ENCODE measurements at places on chromosomes 5 and 9.

DNA sequence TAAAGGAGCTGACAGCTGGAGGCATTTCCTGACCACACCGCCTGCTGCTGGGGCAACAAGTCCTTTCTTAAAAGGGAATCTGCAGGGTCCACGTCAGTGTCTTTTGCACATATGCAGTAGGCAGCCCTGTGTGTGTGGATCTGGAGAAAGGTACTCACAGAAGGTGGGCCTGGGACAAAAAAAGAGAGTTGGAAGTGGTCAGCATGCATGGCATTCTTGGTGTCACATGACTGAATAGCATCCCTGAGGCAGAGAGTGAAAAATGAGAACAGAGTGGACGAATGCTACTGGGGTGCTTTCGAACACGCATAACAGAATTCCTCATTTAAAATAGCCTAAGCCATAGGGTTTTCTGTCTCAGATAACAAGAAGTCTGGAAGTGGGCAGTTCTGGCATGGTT lies 47.0 kb downstream of the DNAJC21 start:
- no peak for DNase-seq

- DNase-seq, result no peak
Measured at GRCh38 chr5:56516441-56516840, 283.3 kb upstream of the ANKRD55 start.

- no peak for DNase-seq
Measured at GRCh38 chr9:9142001-9142400, 1342.4 kb upstream of the DMAC1 start.

DNA sequence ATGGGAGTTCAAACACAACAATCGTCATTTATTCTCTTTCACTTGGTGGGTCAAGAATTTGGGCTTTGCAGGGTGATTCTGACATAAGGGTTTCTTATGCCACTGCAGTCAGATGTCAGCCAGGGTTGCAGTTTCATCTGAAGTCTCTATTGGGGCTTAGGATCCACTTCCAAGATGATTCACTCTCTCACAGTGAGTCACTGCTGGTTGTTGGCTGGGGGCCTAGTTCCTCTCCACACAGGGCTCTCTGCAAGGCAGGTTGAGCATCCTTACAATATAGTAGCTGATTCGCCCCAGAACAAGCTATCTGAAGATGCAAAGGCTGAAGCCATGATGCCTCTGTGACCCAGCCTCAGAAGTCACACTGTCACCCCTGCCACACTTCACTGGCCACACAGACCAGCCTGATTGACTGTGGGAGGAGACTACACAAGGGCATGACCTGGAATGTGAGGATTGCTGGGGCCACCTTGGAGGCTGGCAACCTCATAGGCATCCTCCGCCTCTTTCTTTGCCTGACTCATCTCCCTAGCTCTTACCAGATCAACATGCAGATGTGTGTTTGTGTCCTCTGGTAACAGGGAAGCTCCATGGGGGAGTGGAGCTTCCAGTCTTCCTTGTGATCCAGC lies 4.5 kb upstream of the CARD19 start:
- DNase-seq, result peak; percentile 63

- DNase-seq, result no peak
Measured at GRCh38 chr5:151221574-151221973, 2.3 kb downstream of the CCDC69 start.

GRCh38 chr5:146877783-146878475 lies 628 bp downstream of the PPP2R2B start:
- DNase-seq, result peak; percentile 59

GRCh38 chr5:39498278-39498952 lies 73.6 kb upstream of the DAB2 start:
- no peak for DNase-seq

GRCh38 chr9:88307136-88307535 lies 81.1 kb upstream of the SPIN1 start:
- no peak for DNase-seq

- DNase-seq, result no peak
Measured at GRCh38 chr9:77946969-77947620, 84.5 kb downstream of the GNAQ start.

DNA sequence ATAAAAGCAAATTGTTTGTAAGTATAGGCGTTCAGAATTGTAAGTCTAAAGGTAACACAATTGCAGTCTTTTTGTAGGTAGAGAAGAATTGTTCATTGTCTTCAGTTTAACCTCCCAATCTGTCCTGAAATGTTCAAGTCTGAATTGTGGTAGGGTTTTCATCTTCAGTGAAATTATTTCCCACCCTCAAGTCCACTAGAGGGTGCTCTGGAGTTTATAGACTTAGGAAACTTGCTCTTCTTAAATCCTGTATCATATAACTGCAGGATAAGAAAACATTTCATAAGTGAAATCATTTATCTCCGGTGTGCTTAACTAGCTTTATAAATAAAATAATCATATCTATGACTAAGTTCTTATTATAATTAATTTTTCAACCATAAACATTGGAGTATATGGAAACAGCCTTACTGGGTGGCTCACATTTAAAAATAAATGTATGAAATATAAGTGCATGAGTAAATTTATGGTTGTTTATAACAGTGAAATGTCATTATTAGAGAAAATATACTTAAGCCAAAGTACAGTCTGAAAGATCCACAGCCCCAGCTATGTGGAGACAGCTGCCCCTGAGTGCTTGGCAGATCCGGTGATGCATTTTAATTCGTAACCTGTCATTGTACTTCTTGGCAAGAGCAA lies 182.4 kb upstream of the OTULINL start:
- no peak for DNase-seq

DNA sequence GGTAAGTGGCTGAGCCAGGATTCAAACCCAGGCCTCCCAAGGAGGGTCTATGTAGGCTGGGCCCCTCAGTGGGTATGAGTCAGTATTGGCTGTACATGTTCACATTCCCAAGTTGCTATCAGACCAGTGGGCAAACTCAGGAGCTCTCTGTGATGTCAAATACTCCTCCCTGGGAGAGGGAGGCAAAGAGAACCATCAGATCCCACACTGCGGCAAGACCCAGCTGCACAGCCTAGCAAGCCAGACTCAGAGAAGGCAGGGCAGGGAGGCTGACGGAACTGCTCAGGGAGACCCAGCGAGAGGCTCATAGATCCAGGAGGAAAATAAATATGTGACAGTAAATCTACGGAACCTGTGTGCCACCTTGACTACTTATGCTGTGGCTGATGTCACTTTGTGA lies 42.6 kb upstream of the SAP30L start:
- DNase-seq, result no peak

DNA sequence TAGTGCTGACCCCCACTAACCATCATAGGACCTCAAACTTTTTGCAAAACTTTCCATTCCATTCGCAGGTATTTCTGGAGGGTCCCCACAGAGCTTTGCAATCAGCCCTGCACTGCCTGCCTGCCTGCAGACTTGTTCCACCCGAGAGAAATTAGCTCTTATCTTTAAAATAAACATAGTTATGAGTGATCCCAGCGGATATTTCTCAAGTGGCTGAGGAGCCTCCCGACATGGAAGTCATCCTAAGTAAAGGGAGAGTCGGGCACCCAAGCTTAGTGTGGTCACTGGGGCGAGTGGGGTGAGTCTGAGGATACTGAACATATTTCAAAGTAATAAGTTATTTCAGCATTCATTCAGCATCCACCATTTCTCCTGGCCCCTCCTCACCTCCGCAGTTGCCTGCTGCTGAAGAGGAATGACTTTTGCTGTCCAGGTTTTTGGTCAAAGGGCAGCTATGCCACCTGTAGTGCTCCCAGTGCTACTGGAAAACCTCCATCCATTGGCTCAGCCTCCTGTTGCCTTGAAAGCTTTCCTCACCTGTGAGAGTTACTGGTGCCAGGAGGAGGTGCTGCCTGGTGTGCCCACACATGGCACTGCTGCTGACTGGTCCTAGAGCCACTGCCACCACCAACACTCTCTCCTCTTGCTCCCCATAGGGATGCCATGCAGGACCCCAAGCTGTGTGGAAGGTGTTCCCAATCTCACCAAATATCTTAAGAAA lies 89.7 kb upstream of the PCSK1 start:
- no peak for DNase-seq

GRCh38 chr5:123350742-123351141 lies 72.5 kb downstream of the CEP120 start:
- no peak for DNase-seq

DNA sequence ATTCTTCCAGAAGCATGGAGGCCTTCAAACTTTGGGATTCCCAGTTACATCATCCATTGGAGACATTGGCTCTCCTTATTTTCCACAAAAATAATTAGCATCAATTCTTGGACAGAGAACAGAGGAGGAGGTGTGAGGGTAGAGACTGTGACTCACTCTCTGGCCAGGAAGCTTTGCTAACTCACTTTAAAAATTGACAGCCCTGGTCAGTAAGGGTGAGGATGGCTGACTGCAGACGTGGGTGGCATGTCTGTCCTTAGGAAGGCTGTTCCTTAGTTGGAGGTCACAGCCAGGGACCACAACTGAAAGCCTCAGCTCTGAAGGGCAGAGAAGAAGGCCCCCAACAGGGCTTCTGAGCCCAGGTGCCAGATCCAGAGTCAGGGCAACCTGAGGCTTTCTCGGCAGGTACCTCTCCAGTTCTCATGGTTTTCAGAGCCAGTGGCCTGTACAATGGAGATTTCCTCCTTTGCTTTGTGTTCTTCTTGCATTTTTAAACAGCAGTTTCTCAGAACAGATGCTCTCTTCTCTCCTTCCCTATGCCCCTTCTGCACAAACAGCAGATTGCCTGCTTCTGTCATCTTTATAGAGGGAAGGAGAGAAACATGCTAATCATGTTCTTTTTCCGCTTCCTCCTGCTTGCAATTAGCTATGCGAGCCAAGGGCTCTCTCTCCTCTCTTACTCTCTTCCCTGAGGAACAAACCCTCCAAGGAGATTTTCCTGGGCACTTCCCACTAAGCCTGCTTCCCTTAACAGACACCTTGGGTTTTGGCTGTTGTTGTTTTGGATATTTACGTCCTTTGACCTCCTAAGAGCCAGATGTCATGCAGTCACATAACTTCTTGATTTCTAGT lies 92.5 kb upstream of the ZNF366 start:
- no peak for DNase-seq

DNA sequence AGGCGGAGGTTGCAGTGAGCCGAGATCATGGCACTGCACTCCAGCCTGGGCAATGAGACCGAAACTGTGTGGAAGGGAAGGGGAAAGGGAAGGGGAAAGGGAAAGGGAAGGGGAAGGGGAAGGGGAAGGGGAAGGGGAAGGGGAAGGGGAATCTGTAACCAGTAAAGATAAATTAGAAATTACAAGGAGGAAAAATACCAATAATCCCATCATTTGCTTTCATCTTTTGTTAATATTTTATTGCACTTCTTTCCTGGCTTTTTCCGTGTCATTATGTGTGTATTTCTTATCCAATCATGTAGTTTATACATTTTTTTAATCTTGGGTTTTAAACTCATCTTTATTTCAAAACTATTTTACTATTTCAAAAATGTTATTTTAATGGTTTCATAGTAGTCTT lies 29.6 kb upstream of the MRPS30 start:
- DNase-seq, result no peak

GRCh38 chr5:112708103-112708622 lies 29.5 kb upstream of the APC start:
- DNase-seq, result no peak

DNA sequence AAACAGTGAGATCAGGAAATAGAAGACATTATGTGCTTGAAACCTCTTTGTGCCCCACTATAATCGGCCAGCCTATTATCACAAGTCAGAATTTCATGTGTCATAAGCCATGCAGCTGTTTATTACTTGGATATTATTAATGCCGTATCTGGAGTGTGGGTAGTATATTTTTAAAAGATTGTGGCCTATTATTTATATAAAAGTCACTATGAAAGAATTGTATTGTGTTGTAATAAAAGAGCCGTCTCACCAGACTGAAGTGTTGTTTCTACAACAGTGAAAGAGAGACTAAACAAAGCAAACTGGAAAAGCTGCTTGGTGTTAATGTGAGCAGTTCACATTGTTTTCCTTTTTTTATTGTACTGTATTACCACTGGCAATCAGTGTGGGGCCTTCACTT lies 449.1 kb downstream of the PSAT1 start:
- no peak for DNase-seq

DNA sequence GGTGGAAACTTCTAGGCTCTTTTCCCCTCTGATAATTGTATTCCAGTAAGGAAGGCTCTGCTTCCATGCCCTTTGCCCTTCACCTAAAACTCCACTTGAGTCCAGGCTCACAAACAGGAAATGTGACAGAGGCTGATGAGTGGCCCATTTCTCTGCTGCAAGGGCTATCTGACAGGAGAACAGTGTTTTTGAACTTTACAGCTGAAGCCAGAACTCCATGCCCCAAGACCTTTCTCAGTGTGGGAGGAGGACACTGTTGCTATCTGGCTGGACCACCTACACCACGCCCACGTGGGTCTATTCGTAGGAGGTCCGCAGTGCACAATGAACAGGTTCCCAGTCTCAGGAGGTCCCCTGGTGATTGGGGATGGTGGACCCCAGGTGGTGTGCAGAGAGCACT lies 13.6 kb downstream of the GGTA1 start:
- no peak for DNase-seq

- no peak for DNase-seq
Measured at GRCh38 chr9:101652601-101653175, 57.9 kb upstream of the PPP3R2 start.

GRCh38 chr5:443239-444151 lies 519 bp downstream of the EXOC3 start:
- DNase-seq, result peak; percentile 63

DNA sequence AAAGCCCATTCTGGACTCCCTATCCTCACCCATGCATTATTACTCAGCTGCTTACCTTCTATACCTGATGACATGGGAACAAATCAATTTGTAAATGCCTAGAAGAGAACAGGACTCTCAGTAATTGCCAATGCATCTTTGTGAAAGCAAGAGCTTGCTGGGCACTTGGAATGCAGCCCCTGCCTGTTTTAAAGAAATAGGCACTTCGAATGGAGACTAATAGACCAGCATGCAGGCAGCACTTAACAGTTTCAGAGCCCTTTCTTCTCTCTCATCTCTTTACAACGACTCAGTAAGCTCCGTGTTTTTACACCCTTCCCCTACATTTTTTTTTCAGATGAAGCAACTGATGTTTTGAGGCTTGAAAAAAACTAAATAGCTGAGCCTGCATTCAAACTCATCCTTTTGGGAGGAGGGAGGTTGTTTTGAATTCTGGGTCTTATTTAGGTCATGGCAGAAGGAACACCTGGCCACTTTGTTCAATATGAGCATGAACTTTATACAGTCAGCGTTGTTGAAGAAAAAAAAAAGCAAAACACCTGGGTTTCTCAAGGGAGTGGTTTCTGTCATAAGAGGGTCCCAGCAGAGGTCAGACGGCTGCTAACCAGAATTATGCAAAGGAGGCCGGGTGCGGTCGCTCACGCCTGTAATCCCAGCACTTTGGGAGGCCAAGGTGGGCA lies 34.6 kb upstream of the WHRN start:
- DNase-seq, result no peak

DNA sequence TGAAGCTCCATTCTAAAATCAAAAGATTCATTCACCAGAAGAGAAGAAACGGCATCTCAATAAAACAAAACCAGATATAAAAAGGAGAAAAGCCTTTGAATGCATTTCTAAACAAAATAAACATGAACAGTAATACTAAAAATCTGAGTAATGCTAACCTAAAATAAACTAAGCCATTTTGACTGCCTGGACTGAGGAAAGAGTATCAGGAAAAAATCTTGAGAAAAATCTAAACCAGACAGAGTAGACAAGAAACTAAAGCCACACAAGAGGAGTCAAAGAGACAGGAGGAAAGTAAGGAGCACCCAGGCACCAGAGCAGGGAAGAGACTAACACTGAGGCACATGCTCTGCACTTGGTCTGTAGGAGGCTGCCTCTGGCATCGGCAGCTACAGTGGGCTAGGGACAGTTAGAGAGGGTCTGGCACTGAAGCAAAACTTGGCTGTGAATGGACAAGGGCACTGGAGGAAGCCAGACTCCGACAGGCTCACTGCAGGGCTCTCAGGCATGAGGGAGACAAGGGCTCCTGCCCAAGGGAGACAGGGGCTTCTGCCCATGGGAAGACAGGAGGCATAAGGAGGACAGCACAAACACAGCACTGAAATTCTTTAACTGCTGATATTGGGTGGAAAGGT lies 50.2 kb downstream of the DROSHA start:
- no peak for DNase-seq
